ENCODE measurements at places on chromosomes 4 and X.

DNA sequence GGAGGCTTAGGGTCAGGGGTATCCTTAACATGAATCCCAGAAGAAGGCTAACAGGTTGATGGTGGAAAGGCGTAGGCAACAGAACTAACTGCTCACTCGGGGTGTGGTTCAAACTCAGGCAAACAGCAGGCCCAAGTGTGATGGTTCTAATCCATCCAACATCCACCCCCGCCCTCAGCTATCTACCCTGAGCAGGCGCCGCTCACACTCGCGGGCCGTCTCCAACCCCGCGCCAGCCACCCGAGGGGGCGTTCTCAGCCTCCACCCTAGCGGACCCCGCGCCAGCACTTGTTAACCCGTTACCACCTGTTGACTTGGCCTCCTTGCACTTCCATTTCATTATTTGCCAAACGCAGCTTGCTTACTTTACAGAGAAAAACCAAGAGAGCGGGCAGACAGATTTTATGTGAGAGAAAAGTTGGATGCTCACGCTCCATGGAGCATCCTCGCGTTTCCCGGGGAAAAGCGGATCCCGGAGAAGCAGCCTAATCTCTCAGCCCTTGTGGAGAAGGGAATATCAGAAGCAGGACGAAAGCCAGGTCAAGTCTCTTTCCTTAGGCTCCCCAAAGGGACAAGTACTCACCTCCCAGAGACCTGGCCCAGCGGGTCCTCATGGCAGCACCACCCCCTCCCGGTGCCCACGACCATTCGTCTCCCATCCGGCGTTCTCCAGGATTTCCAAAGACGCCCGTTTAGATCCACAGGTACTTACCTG, 773 bp downstream of the SNCA start:
- no peak for DNase-seq

DNA sequence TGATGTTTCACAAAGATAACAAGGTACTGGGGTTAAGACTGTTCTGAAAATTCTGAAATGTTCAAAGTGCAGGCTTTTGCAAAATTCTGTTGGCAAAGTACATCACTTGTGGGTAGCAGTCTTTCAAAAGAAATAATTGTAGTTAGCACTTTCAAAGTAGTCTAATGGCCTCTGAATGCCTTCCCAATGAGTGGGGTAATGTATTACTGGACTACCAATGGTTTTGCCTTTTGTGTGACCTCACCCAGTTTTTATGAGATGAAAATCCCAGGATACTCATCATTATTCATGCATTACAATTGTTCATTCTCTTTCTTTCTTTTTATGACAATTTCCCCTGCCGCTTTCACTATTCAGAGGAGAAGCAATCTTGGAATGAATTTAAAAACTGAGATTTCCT, 686.1 kb downstream of the GLUD2 start:
- no peak for DNase-seq

- DNase-seq = no peak
Measured at GRCh38 chrX:126723881-126724280, 95.6 kb upstream of the PRR32 start.

DNA sequence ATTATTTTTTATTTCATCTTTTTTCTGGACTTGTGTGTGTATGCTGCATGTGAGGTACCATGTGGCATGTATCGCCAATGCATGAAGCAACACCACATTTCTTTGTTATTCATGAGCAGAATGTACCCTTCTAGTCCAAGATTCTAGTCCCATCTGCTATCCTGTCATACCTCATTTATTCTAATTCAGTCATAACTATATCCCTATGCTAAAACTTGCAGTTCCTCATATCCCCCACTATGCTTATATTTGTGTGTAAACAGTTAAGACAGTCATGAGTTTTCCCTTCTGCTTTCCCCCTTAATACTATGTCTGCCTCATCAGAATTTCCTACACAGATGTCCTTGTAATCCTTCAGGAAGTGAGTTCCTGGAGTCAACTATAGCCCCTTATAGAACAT, 19.7 kb downstream of the OCRL start:
- DNase-seq = no peak

DNA sequence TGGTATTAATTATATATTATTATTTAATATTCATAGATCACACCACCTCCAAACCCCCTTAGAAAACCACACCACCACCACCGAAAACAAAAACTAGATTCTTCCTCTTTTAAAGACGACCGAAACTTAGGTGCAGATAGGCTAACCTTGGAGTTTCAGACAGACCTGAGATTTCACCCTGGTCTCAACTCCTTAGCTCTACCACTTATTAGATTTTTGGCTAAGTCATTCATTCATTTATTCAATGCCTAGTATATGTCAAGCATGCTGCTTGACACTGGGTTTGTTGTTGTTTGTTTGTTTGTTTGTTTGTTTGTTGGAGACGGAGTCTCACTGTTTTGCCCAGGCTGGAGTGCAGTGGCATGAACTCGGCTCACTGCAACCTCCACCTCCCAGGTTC, 9.5 kb upstream of the BMP2K start:
- DNase-seq = no peak

DNA sequence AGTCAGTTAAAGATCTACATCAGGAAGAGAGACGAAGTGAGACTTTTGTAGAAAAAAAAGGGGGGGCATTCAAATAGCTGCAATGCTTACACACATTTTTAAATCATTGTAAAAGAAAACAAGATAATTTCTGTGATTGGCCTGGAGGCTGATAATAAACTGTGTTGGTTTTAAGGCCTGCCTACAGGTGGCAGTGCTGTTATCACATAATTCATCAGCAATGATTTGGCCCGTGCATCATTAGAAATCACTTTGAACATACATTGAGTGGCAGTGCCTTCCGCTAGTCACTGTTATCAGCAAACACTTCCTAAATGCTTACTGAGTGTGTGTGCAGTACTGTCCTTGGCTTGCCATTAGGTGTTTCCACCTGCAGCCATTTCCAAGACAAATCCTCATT, 831.9 kb downstream of the TRIML1 start:
- DNase-seq = no peak

GRCh38 chr4:163166041-163166579, 580 bp downstream of the NAF1 start:
- peak; percentile 29 for DNase-seq

GRCh38 chrX:130637591-130637990, 235.8 kb downstream of the RBMX2 start:
- no peak for DNase-seq

GRCh38 chrX:101206471-101206870, 13.1 kb upstream of the DRP2 start:
- no peak for DNase-seq

DNA sequence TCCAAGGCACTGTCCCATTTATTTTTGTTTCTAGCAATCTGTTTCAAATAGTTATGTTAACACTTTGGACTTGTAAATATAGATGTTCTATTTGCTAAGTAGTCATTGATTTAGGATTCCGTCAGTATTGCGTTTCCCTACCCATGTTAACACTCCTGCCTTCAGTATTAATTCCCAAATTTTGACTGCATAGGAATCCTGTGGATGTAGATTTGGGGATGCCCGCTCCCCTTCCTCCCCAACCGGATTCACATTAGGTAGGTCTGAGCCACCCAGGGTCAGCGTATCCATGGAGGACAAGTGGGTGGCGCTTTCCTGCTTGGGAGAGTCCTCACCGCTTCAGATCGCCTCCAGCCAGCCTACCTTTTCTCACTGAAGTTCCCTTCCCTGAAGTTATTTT, 1.1 kb upstream of the SORBS2 start:
- DNase-seq = no peak

GRCh38 chr4:176333076-176333475, 13.3 kb downstream of the SPCS3 start:
- no peak for DNase-seq

DNA sequence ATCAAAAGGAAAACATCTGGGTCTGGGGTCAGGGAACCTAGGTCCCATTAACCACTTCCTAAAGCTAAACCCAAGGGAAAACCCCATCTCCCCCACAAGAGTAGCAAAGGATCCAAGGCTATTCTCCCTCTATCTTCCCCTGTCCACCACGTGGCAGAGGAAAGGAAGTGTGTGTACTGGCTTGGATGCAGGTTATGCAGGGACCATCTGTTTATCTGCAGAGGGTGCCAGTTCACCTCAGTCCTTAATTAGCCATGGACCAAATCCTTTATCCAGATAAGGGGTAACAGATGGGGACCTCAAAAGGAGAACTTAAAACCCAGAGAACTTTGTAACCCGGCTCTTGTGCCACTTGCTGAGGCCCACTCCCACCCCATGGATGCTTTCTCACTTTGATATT, 135.3 kb downstream of the ZNF518B start:
- no peak for DNase-seq

DNA sequence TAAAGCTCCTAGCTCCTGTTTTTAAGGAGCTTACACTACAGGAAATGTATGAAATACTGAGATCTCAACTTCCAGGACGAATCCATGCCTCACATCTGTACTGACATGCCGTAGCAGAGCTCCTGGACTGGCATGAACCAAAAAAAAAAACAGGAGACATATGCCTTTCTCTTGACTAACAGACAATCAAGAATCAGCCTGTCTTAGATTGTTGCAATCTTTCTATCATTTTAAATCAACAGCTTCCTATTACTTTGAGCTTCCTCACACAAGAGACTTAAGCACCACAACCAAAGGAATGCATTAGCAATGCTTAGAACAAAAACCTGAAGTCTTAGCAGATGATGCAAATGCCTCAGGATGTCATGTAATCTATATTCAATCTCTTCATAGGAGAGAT, 34.7 kb upstream of the AREG start:
- no peak for DNase-seq

DNA sequence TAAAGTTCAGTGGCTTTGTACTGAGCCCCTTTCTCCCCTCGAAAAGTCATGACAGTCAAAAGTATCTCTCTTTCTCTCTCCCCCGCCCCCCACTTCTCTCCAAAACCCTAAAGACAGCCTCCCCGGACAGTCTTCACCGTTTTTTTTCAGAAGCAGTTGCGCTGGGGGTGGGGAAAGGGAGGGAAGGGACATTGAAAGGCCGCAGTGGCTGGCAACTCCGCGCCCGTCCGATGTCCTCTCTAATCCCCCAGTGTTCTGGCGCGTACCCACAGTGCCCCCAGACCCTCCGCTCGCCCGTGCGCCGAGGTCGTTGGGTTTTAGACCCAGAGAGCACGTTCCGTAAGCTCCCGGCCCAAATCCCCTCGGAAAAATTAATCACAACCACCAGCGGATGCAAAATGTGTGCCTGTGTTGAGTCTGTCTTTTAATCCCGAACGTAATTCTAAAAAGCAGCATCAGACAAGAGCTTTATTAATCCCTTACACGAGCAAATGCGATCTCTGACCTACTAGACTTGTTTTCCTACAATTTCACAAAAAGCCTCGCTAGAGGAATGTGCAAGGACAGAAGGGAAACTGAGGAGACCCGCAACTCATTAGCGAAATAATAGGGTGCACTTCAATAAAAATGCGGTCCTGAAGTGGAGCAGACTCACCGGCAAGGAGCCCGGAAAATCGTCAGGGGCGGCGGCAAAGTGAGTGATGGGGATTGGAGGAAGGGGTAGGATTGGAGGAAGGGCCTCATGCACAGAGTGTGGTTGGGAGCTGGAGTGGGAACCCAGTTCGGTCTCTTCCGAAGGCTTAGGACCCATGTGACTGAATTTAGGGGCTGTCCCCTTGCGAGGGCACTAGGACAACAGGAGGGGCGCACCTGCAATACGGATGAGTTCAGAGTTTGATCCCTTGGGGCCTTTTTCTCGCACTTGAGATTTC, 12.2 kb upstream of the PRDM8 start:
- no peak for DNase-seq

DNA sequence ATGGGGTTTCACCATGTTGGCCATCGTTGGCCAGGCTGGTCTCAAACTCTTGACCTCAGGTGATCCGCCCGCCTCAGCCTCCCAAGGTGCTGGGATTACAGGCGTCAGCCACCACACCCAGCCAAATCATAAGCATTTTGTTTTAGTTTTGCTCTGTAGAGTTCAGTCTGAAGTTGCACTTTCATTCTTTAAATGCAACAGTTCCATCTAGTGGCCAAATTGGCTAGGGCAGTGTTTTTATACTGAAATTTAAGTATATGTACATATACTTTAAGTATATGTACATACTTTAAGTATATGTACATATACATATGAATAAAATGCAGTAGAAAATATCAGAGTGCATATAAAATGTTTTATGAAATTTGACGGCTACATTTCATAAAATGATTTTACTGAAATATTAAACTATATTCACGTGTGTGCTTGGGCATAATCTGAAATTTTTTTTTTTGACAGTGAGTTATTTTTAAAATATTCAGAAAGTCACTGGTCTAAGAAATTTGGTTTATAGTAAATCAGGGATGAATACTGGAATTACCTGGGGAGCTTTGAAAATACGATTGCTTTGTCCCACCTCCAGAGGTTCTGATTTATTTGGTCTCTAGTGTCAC, 145.5 kb downstream of the NWD2 start:
- no peak for DNase-seq

DNA sequence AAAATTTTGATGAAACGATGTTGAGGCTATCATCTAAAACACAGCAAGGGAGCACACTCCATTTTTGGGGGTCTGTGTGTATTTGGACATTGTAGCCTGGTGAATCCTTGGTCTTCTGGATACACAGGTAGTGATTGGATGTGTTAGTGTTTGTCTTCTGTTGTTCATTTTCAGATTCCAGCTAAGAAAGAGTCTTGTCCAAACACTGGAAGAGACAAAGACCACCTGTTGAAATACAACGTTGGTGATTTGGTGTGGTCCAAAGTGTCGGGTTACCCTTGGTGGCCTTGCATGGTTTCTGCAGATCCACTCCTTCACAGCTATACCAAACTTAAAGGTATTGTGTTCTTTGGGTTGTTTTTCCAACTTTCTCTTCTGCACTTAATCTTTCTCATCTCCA, 32.8 kb downstream of the NSD2 start:
- DNase-seq = no peak

- DNase-seq = no peak
Measured at GRCh38 chr4:106365613-106366012, 3.0 kb downstream of the GIMD1 start.

DNA sequence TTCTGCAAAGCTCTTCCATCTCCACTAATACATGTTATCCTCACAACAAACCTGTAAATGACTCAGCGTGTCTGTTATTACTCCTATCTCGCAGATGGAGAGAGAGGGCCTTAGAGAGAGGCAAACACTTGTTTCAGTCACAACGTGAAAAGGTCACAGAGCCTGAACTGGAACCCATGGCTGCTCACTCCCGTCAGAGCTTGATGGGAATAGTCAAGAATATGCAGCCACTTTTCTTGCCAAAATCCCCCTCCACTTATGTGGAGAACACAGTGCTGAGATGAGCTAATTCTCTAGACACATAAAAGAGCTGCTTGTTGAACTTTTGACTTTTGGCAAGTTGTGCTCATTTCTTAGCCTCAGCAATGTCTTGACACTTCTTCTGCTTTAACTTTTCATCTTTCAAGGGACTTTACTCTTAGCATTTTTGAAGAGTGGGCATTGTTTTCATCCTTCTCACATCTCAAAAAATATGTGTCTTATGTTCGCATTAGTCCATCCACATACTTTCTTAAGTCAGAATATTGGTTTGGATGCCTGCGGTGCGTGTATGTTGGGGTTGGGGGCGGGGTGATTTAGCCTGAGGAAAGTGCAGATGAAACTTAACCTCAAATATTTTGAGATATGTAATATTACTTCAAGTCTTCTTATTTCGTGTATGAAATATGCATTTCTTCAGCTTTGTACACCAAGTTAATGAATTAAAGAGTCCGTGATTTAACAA, 69.2 kb downstream of the SYNPO2 start:
- DNase-seq = no peak

GRCh38 chr4:236028-236427, 69.2 kb downstream of the ZNF732 start:
- DNase-seq = no peak
